ENCODE measurements at places on chromosomes 16 and 17.

- no peak for DNase-seq
Observed at GRCh38 chr16:70416748-70417616, 21.9 kb downstream of the ST3GAL2 start.

DNA sequence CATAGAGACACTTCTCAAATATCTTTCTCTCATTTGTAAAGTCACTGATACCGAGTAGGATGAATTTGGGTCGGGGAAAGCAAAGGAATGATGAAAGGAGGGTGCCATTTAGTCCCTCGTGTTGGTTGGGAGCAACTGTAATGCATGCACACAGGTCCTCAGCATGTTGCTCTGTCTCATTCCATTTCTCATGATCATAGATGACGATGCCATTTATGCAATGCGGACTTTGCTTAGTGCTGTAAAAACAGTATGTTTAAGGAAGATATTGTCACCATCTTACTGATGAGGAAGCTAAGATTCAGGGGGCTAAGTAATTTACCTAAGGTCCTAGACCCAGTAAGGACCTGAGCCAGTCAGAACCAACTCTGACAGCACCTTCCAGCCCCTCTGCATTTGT lies 100.1 kb downstream of the AATF start:
- DNase-seq: no peak

DNA sequence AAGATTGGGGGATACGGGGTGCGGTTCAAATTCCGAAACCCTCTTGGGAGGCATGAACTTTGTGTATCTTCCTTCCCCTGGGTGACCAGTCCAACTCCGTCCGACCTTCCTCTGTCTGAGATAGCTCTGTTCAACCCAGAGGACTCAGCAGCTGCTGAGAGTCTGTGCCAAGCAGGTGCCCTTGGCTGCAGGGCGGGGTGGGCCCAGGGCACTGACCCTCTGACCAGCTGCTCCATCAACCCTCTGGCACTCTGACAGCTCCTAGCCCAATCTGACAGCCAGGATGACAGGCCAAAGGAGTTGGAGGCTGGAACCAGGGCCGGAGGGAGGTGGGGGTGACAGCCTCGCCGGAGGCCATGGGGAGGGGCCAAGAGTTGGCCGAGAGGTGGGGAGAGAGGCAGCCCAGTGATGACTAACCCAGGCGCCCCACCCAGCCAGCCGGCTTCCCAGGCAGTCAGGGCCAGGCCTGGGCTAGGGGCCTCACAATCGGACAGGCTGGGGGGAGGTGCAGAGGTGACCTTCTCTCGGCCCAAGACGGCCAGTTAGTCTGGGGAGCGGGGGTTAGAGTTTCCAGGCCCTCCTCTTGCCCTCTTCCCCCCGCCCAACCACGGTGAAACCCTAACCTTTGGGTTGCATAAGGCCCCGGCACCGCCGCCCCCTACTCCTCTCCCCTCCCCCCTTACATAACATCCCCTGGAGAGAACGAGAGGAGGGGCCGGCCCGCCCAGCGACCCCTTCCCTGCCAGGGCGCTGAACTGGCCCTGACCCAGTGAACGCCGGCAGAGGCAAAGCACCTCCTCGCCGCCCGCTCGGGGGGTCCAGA lies 5.0 kb upstream of the TLCD2 start:
- DNase-seq: no peak

DNA sequence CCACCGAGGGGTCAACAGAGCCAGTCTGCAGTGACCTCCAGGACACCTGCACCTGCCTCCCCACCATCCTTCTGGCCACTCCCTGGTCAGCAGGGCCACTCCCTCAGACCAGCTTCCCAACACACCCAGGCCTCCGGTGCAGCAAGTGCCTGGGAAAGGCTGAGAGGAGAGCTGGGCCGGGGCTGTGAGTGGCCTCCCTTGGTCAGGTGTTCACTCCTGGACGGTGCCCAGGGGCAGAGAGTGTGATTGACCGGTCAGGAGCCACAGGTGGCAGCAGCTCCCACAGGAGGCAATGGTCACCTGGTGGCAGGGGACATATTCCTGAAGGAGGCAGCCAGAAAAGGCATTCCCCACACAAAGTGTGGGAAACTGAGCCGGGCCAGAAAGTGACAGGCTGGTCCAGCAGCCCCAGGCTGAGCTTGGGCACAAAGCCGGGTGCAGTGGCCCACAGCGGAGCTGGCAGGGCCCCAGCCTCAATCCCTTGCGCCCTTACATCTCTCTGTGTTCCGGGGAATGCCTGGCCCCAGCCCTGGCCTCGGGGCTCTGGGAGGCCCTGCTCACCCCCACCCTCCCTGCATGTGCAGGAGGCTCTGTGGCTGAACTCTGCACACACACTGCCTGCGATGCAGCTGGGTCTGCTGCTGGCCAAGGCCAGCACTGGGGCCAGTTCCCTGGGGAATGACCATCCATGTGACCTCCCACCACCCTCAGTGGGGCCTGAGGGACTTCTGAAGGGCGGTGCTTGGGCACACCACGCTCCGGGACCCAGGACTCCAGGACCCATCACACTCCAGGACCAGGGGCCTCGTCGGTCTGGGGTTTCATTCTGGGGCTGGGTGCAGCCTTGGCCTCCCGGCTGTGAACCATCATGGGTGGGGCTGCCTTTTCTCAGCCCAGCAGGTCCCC lies 1.2 kb upstream of the C17orf99 start:
- DNase-seq: no peak

DNA sequence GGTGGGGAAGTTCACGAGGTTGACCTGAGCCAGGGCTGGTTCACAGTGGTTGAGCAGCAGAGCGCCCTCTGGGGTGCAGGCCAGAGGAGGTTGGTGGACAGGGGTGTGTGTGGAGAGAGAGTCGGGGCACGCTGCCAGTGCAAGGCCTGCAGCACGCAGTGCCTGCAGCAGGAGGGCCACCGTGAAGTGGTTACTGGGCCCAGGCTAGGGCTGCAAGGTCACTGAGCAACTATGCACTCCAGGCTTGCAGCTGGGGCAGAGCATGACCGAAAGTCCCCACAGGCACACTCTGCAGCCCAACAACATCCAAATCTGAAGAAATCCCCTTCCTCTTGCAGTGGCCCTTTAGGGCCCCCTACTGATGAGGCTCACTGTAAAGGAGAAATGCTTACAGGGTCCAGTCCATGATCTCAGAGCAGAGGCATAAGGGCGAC lies 89.1 kb upstream of the NOL11 start:
- DNase-seq: no peak

GRCh38 chr16:10080051-10080772 lies 102.0 kb downstream of the GRIN2A start:
- DNase-seq: no peak

DNA sequence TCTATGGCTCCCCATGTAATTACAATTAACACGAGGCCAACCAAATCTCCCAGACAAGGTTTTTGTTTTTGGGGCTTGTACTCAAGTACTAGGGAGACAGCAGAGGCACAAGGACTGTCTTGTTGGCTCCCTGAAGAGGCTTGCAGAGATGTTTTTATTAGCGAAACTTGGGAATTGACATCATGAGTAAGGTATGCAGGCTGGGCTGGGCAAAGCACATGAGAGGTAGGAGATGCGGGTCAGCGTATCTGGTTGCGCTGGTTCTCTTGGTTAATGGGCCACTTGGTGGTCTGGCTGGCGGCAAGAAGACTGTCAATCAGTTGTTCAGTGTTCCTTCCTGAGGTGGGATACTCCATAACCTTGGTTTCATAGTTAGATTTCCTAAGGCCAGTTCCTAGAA lies 28.9 kb downstream of the LCMT1 start:
- no peak for DNase-seq

DNA sequence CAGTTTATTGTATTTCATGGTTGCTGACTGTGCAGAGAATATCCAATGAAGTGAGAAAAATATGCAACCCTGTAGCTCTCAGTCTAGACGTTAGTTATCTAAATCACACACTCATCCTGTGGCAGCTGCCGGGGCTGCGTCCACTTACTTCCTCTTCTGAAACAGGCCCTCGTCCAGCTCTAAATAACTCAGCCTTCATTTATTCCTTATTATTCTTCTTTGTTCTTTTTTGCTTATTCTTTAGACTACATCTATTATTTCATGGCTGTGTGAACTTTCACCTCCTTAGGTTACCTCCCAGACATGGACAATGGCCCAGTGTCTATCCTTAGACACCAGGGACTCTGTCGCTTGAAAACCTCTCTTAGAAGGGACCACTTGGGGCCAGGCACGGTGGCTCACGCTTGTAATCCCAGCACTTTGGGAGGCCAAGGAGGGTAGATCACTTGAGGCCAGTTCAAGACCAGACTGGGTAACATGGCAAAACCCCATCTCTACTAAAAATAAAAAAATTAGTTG lies 3.4 kb upstream of the THUMPD1 start:
- DNase-seq: no peak

DNA sequence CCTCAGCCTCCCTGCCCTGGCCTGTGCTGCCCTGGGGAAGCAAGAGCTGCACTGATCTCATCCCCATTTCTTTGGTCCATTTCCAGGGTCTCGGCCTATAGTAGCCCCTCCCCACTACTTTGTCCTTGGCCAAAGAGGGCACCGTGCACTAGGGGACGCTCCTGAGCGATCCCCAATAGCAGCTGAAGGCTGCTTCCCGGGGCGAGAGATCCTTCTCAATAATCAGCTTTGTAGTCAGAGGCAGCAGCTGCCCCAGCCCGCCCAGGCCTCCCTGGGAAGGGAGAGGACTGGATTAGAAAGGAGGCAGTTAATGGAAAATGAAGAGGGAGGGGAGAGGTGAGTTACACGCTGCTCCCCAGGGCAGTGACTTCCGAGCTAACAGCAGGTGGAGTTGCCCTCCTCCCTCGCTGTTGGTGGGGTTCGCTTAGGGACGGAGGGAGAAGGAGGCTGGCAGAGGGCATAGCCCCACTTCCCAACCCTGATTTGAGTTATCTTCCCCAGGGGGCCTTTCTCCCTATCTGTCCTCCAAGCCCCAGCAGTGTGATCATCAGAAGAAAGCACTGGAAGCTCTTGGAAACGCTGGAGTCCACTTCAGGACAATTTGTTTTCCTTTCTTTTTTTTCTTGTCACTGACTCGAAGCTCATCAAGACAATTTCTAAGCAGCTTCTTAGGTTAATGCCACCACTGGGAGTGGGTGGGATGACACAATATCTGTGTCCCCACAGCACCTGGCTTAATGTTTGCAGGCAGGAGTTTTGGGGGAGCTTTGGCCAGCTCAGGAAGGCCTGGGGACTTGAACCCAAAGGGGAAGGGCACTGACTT lies 2.6 kb downstream of the MXRA7 start:
- no peak for DNase-seq

- no peak for DNase-seq
Observed at GRCh38 chr17:3903881-3904290, 11.0 kb upstream of the CAMKK1 start.
